ENCODE measurements at places on chromosomes 1 and 21.

DNA sequence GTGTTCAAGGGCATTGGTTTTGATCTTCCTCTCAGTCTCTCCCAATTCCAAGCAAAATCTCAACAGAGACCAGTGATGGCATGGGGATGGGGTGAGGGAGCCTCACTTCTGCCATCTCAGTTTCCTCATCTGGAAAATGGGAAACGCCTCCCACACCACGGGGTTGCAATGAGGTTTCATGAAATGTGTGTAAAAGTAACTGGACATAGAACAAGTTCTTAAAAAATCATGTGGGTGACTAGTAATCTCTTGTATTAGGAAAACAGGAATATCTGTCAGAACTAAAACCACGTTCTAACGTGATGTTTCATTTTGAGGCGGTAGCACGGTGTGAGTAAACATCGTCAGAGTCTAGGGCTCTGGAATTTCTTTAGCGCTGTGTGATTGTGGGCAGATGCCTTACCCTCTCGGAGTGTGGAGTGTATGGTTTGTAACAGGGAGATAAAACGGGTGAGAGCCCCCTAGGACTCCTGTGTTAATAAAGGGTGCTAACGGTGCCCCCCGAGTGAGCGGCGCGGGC is 55.5 kb upstream of the DNAJC6 start:
- DNase-seq = no peak

DNA sequence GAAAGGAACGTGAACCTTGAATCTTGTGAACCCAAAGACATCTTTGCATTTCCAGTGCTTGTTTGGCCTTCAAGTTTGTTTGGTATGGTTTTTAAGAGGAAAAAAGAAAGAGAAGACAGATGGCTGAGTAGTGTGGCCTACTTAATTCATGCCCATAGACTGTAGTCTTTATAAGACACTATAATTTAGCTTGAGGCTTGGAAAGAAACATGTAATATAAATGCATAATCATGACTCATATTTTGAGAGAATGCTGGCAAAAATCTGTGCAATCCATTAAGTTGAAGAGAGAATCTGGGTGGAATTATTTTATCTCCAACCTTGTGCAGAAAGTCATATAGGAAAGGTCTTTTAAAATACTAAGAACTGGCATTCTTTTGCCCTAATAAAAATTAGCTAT is 179.3 kb downstream of the SIPA1L2 start:
- DNase-seq = no peak

DNA sequence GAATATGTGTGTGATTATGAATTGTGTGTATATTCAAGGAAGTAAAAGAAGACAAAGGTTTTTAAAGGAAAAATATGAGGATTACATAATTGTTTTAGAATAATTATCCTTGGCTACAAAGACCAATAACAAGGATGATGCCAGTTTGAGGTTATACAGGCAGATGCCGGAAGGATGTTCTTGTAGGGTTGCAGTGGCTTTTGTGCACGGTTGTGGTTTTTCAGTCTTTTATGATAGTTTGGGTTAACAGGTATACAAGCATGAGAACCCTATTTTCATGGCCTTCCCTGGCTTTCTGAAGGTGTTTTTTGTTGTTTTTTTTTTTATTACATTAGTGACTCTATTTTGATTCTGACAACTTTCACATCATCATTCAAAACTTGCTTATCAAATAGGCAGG is 4.9 kb downstream of the CR2 start:
- no peak for DNase-seq

- no peak for DNase-seq
Measured at GRCh38 chr1:243507001-243507671, 251.3 kb downstream of the SDCCAG8 start.

- DNase-seq = no peak
Measured at GRCh38 chr1:221834698-221835513, 93.0 kb upstream of the DUSP10 start.

DNA sequence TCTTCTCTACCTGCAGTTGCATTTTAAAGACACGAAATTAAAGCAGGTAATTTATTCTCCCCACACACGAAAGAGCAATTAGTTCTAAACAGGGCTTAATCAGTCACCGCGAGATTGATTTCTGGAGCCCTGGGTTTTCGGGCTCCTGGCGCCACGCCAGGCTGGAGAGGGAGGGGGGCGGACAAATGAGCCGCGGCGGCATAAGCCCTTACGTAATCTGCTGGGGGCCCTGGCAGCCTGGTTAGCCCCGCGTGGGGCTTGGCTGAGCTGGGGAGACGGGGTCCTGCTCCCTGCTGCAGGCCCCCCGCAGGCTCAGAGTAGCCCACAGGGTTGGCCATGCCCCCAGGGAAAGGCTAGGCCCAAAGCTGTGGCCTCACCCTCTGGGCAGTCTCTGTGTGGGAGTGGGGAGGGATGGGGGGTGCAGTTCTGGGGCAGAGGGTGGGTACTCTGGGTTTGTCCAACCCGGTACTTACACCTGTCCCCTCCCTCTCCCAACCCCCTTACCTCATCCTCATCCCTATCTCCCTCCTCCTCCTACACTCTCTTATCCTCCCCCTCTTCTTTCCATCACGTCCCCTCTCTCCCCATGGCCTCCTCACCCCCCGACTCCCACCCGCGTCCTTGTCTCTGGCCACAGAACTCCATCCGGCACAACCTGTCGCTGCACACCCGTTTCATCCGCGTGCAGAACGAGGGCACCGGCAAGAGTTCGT is 19.9 kb downstream of the FOXO6 start:
- DNase-seq = no peak

DNA sequence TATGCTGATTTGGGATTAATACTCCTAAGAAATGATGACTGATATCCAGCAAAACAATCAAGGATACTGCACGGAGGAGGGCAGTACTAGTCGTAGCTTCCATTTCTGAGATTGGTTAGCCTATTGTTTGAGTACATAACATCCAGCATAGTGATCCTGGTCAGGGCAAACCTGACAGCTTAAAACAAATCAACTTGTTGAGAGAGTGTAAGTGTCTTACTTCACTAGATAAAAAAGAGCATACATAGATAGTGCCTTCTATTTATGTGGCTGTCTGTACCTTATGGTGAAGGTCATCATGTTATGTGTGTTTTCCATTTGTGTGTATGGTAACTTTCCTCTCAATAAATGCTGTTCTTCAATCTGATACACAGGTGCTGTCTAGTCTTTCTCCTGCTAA is 228.4 kb downstream of the PTGER3 start:
- DNase-seq = no peak

GRCh38 chr1:159892944-159893343 is 7.0 kb downstream of the CFAP45 start:
- DNase-seq = no peak

DNA sequence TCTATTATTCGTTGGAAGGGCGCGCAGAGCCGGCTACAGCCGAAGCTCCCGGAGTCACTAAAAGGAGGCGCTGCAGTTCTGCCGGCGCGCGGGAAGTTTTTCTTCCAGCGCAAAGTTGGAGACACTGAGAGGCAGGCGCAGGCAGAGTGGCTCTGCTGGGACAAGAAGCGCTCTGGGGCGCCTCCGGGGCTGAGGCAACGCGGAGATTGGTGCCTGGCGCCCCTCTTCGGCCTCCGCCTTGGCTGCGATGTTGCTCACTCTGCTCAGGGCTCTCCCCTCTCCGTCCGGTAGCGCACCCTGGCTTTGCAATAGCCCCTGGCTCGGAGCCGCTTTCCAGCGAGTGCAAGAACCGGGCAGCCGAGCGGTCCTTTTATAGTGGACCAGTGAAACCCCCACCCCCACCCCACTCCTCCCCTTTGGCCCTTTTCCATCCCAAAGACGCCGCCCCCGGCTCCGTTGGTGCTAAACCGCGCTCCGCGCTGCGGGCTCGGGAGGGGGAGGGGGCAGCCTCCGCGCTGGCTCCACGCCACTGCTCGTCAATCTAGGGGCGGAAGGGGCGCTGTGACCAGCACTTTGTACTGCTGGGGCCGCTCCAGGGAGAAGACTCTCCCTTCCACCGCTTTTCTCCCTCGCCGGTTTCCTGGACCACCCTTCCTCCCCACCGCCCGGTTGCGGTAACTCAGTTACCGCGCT is at the start of gene ADAMTS1:
Gene ADAMTS1, minus strand, starts transcription at position 344 of the 693 bp plus-strand sequence. CDS start 455 bp downstream, outside the sequence.
- DNase-seq = peak; percentile 77

GRCh38 chr1:153805042-153805745 is 30.0 kb downstream of the SLC27A3 start:
- no peak for DNase-seq

DNA sequence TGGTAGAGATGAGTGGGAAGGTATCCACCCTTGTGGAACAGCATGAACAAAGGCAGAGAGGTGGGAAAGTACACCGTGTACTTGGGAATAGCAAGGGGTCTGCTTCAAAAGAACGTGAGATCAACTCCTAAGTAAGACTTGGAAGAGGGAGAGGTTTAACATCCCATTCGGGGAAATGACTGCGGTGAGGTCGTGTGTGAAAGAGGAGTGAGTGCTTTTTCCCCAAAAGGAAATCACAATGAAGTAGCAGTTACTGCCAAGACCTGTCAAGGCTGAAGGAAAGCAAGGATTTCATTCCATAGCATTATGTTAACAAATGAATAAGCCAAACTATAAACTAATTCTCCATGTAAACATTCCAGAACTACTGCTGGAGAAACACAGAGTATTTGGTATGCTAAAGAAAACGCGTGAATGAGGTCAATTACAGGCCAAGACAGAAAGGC is 20.0 kb upstream of the SYDE2 start:
- DNase-seq = no peak

DNA sequence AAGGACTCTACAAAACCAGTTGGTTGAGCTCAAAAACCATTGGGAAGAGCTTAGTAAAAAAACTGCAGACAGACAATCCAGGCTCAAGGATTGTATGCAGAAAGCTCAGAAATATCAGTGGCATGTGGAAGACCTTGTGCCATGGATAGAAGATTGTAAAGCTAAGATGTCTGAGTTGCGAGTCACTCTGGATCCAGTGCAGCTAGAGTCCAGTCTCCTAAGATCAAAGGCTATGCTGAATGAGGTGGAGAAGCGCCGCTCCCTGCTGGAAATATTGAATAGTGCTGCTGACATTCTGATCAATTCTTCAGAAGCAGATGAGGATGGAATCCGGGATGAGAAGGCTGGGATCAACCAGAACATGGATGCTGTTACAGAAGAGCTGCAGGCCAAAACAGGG is 104.0 kb upstream of the BMP8A start:
- DNase-seq = peak; percentile 56

DNA sequence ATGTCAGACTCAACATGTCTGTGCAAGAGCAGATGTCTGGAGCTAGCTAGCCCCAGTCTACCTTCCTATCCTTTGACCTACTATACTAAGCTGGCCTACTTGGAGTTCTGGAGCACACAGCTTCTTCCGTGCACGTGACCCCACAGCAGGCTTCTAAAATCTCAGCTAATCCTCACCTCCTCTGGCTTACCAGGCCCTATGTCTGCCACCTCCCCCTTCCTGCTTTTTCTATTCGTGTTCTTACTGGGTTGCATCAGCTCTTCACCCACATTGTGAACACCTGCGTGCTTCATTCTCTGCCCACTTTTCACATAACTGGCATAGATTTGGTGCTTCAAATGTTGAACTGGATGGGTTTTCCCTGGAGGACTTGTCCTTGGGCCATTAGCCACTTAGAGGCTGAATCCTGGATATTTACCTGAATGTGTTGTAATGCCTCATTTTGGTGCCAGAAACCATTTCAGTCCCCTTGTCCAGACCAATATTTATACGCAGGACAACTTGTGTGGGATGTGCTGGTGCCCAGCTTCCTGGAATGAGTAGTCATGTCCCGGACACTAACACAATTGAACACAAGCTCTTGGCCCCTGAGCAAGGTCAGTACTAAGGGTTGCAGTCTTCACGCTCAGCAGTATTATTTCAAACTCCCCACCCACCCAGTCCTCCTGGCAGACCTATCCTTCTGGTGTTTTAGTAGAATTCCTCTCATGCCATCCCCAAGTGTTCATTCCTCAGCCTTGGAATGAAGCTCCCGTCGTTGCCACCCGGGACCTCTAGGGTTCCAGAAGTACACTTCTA is 24.0 kb downstream of the TENT5C start:
- DNase-seq = no peak

DNA sequence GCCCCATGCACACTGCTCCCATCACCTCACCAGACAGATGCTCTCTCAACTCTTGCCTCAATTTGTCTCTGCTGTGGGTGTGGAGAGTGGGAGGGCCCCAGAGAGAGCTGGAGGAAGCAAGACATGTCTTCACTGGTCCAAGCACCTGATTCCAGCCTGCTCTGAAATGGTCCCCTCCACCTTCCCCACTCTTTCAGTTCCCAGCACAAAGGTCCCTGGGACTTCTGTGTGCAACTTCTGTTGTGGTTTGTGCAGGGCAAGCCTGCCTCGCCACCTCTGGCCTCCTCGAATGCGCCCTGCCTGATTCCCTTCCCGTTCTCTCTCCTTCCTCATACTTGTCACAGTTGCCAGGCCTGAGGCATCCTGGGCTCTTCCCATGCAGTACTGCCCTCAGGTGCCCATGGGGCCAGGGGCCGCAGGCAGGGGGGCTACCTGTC is 119.3 kb downstream of the SYT2 start:
- DNase-seq = no peak

DNA sequence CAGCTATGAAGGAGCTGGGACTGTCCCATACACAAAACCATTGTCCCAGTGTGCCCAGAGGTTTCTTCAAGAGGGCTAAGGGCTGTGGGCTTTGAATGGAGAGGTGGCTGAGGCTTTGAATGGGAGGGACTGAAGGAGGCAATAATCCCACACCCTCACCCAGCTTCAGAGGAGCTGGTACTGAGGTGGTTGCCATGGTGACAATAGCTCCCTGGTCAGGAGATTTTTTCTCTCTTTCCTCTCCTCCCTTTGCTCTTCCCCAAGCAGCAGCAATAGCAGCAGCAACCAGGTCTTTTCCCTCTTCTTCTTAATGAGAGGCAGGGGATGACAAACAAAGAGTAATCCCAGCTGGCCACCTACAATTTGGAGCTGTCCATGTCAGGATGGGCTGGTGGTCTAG is 1.6 kb downstream of the HPCAL4 start:
- no peak for DNase-seq

- DNase-seq = no peak
Measured at GRCh38 chr1:39509360-39510009, 18.0 kb downstream of the BMP8A start.

GRCh38 chr1:248825136-248825535 is 579 bp downstream of the SH3BP5L start:
- no peak for DNase-seq

DNA sequence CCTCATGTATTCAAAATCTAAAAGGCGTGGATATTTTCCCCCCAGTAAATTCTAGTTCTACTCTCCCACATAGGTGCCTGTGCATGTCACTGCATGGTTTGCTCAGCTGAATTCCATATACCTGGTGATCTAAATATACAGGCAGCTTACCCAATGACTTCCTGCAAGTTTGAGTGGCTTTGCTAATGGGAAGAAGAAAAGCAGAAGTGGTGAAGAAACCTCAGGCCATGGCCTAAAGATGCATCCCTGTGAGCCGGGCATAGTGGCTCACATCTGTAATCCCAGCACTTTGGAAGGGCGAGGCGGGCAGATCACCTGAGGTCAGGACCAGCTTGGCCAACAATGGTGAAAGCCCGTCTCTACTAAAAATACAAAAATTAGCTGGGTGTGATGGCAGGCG is 11.5 kb downstream of the SLC44A3 start:
- DNase-seq = no peak

GRCh38 chr1:64161357-64161941 is 42.0 kb upstream of the UBE2U start:
- DNase-seq = no peak

- DNase-seq = no peak
Measured at GRCh38 chr1:94562519-94563260, 21.1 kb upstream of the F3 start.

- DNase-seq = no peak
Measured at GRCh38 chr1:78755986-78756385, 106.4 kb downstream of the IFI44 start.
